Activated B cell treated with CpG ODN at 0.5 μM for 24 hours (primary cell): ENCODE measurements at places on chromosomes 6 and 20.

DNA sequence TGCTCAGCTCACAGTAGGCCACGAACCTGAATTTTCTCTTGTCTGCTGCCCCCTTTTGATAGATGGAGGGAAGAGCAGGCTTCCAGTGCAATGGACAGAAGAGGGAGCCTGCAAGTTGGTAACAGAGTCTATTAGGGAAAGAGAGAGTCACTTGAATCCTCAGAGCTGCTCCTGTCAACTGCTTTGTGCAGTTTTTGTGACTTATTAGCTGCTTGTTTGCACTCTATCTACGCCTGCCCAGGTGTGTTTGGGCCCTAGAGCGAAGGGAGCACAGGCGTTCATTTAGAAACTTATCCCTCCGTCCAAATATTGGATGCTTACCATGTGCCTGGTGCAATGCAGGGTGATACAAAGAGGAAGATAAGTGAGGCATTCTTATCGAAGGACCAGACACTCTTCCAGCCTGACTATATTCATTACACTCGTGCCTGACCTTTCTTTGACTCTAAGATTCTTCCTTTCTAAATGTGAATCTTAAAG, 11.6 kb upstream of the SLC2A12 start:
- peaks cover 2% of the 10 kb centered on the region for H3K4me1 ChIP-seq
- no peak overlapping the region for H3K4me3 ChIP-seq
- no peaks in the 10 kb centered on the region for H3K36me3 ChIP-seq
- H3K27me3 ChIP-seq = peaks cover 3% of the 10 kb centered on the region
- no peak for DNase-seq

- H3K27me3 ChIP-seq = no peaks in the 10 kb centered on the region
- H3K4me3 ChIP-seq = no peak overlapping the region
- H3K27ac ChIP-seq = no peak overlapping the region
- H3K36me3 ChIP-seq = no peaks in the 10 kb centered on the region
- H3K4me1 ChIP-seq = no peaks in the 10 kb centered on the region
- no peak for DNase-seq
Measured at GRCh38 chr6:50070101-50070500, 20.4 kb upstream of the DEFB112 start.

DNA sequence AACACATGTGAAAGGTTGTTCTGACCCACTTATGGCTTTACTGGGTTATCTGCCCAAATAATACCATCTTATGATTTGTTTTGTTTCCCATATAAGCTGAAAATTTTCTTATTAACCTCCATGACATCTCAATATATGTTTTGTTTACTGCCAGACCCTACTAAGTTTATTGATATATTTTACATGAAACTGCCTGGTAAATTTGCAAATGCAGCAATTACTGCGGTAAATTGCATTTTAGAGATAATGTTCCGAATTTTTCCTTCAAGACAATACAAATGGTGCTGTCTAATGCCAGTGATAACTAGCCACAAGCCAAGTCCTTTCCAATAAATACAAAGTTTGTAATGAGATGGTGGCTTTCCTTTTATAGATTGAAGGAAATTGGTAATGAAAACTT, 275.9 kb downstream of the SAMD5 start:
- no peak for DNase-seq
- H3K4me1 ChIP-seq = no peaks in the 10 kb centered on the region
- H3K27me3 ChIP-seq = no peaks in the 10 kb centered on the region
- H3K4me3 ChIP-seq = no peak overlapping the region
- no peaks in the 10 kb centered on the region for H3K36me3 ChIP-seq

DNA sequence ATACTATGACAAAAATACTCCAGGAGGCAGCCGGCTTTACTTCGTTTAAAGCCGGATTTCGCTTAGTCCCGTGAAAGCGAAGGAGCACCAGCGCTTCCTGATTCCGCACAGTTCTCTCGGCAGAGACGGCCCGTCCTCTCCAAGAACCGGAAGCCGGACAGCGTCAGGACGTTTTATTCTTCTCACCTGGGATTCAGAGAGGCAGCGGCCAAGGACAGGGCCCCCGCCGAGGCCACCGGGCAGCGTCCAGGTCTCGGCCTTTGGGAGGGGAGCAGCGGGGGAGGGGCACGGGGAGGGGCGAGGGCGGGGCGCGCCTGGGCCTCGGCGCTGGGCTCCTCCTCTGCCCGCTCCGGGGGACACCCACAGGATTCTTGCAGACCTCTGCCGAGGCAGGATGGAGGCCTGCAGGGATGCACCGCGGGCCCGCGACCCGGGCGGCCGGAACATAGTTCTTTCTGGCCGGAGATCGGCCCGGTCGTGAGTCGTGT, 2.8 kb upstream of the DIDO1 start:
- peaks cover 72% of the 10 kb centered on the region for H3K4me1 ChIP-seq
- H3K27ac ChIP-seq = peak overlapping the region; percentile 90
- H3K27me3 ChIP-seq = no peaks in the 10 kb centered on the region
- H3K4me3 ChIP-seq = peak overlapping the region; percentile 92

DNA sequence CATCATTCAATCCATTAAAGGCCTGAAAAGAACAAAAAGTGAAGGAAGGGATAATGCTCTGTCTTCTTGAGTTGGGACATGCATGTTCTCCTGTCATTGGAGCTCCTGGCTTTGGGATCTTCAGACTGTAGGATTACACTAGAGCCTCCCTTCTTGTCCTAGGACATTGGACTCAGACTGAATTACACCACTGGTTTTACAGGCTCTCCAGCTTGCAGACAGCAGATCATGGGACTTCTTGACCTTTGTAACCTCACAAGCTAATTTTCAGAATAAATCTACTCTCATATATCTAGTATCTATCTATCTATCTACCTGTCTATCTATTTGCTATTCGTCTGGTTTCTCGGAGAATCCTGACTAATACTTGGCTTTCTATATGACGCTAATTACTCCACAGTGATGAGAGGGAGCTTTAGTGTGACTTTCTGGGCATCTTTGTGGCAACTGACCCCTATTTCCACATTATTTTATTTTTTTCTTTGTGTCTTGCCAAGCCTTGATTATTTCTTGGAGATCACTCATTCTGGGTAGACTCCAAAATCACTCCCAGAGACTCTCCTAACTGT, 151.9 kb upstream of the ZNF184 start:
- H3K27ac ChIP-seq = no peak overlapping the region
- no peaks in the 10 kb centered on the region for H3K36me3 ChIP-seq
- H3K4me1 ChIP-seq = no peaks in the 10 kb centered on the region
- H3K4me3 ChIP-seq = no peak overlapping the region
- no peak for DNase-seq

- DNase-seq = no peak
- H3K27ac ChIP-seq = no peak overlapping the region
- no peaks in the 10 kb centered on the region for H3K27me3 ChIP-seq
- no peaks in the 10 kb centered on the region for H3K36me3 ChIP-seq
Measured at GRCh38 chr20:63765902-63766301, 26.3 kb downstream of the SLC2A4RG start.
